CD8-positive, alpha-beta T cell (primary cell): ENCODE measurements at places on chromosomes 5 and 9. TPM values are rescaled to one million over a fixed set of nuclear protein-coding genes. Genes with fewer than 3 reads are reported as not detected.
A peak's percentile ranks its signal among the peaks of the same experiment; 100 is the strongest.

DNA sequence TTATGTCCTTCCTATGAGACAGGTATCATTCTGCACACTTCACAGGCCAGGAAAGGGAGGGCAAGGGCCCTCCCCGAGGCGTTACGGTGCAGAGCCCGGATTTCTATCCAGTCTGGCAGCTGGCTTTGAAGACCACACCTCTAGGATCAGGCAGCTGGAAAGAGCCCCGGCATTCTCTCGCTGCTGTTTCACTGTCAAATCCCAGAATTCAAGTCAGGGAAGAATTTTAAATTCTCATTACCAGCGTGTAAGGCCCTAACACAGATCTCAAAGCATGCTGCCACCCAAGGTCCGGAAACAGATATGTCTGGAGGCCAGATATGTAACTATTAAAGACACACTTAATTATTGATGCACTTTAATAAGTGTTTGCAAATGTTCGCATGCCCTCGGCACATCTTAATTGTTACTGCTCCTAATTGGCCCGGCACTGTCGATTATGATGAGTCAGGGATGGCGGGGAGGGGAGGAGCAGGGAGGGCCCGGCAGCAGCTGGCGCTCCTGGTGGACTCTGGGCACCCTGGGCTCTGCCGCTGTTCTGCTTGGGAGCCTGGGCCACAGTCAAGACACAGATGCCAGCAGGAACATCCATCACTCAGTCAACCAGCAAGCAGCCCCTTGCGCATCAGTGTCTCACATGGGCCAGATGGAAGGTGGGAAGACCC, 76.3 kb upstream of the BARHL1 start:
- no peak for DNase-seq

- no peak for DNase-seq
Observed at GRCh38 chr5:132525299-132525724, 18.0 kb downstream of the IL5 start.

DNA sequence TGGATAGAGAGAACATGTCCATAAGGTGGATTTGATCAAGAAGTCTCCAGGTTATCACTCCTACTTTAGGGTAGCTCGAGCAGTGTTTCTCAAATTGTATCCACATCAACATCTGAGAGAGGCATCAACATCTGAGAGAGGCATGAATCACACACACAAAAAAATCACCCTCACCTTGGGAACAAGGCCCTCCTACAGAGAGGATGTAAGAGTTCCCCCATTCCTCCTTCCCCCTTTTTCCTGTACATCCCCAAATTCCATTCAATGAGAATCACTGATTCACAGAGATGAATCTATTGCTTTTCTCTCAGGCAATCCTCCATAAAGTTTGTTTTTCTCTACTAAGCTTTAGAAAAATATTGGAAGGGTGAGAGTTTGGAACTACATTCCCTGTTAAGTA, 233.4 kb upstream of the CDH6 start:
- DNase-seq = no peak

- no peak for DNase-seq
Observed at GRCh38 chr5:52579391-52579790, 208.3 kb upstream of the ITGA1 start.

DNA sequence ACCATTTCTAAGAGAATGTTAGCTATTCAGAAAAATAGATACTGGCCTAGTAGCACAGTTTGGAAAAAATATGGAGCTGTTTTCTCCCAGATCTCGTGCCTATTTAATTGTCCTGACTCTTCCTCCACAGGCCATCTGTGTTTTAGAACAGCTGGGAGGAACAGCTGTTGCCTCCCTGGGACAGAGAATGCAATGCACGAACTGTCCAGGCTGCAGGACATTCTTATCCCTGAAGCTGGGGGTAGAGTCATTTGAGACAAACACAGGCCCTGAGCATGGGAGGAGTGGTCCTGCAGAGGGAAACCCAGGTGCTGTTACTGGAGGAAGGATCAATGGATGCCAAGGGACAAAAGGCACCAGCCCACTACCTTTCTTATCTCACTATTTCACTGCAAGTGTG, 20.9 kb upstream of the SPARC start:
- DNase-seq = no peak

DNA sequence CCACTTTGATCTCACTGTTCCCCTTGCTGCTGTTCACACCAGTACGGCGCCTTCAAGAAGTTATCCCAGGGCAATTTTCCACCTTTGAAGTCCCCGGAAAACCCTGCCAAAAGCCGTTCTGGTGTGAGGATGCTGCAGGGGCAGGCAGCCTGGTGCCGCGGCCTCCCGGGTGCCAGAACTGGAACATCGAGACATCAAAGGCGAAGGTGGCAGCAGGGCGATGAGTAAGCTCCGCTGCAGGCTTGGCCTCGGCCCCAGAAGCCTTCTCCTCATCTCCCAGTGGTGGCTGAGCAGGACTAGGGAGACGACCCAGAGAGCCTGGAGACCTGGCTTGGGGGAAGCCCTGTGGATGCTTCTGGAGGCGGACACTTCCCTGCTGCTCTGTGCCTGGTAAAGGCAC, 115.3 kb upstream of the MSX2 start:
- no peak for DNase-seq

DNA sequence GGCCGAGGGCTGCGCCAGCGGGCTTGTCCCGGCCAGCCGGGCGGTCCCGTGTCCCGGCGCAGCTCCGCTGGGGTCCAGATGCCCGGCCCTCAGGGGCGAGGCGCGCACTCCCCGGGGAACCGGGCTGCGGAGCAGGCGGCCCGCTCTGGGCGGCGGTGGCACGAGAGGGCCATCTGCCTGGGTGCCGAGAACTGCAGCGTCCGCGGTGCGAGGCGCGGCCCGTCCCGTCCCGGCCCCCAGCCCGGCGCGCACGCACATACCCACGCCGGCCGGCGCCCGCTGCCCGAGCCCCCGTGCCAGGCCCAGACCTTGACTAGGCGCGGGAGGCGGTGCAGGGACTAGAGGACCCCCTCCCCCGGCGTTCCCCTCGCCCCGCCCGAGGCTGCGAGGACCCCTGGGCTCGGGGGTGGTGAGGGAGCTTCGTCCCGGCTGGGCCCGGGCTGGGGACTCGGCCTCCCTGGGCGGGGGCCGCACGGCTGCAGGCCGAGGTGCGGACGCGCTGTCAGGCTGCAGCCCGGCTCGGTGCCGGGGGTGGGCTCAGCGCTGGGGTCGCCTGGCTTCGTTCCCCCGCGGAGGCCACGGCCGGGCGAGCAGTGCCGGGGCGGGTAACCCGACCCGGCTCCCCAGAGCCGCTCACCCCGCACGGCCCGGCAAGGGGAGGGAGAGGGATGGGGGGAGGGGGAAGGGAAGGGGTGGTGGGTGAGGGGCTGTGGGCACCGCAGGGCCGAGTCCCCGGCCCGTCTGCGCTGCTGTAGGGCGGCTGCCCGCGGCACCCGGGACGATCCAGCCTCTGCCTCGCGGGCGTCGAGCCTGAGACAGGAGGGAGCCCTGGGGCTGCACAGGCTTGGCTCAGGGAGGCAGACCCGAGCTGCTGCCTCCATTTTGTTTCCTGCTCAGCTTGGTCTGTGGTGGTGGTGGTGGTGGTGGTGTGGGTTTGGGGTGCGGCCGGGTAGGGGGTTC, 1.2 kb upstream of the NSD1 start:
- DNase-seq = peak; percentile 31

DNA sequence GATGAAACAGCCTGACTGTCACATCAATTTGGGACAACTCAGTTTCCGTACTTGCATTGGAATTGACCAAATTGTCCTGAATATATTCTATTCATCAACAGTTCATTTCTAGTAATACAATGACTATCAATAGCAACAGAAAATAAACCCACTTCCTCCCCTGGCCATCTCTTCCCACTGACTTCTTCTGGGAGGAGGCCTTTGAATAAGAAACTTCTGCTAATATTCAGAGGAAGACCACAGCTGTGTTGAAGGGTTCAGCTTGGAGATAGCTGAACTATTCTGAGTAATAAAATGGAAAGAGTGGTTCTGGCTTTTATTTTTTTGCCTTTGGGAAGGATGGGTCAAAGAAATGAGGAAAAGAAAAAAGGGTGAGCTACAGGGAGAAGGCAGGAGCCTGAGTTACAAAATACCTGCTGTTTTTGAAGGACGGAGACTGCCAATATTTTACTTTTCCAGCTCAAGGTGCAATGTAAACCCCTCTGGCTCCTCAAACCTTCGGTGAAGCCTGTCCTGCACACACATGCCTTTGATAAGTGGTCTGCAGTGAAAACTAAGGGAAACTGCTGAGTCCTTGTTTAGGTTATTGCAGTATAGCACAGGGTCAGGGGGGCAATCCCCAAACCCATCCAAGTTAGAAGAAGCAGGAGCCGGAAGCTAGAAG, 29.9 kb downstream of the FYB1 start:
- no peak for DNase-seq

- DNase-seq = no peak
Observed at GRCh38 chr9:114233491-114234185, 78.3 kb downstream of the COL27A1 start.

DNA sequence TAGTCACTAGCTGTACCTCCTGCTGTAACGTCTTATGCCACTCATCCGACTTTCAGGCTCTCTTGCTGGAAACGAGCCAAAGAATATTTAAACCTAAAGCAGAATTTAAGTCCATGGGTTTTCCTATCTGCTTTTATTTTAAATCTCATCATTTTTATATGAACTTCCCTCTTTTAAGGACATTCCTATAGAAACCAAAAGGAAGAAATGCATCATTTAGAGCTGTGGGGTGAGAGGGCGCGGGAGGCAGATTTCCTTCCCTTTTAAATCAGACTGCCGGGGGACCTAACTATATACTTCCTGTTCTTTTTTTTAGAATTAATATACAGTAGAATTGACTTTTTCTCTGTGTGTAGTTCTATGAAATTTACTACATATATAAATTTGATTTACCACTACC, 468.8 kb downstream of the BNC2 start:
- no peak for DNase-seq

DNA sequence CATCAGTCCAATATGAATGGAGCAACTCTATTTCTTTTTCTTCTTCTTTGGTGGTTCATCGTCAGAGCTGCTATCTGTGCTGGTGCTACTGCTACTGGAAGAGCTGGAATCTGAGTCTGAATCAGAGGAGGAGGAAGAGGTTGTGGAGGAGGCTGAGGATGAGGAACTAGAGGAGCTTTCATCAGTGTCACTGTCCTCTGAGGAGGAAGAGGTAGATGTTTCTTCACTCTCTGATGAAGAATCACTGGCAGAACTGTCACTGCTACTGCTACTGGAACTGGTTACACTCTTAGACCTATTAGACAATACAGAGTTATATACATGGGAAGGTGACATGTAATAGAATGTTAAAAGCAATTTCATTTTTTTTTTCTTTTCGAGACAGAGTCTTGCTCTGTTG, 27.8 kb downstream of the ZCCHC10 start:
- no peak for DNase-seq

CER1 gene
- not detected for total RNA-seq

NSD1 gene
- 75.2 TPM for total RNA-seq

DNA sequence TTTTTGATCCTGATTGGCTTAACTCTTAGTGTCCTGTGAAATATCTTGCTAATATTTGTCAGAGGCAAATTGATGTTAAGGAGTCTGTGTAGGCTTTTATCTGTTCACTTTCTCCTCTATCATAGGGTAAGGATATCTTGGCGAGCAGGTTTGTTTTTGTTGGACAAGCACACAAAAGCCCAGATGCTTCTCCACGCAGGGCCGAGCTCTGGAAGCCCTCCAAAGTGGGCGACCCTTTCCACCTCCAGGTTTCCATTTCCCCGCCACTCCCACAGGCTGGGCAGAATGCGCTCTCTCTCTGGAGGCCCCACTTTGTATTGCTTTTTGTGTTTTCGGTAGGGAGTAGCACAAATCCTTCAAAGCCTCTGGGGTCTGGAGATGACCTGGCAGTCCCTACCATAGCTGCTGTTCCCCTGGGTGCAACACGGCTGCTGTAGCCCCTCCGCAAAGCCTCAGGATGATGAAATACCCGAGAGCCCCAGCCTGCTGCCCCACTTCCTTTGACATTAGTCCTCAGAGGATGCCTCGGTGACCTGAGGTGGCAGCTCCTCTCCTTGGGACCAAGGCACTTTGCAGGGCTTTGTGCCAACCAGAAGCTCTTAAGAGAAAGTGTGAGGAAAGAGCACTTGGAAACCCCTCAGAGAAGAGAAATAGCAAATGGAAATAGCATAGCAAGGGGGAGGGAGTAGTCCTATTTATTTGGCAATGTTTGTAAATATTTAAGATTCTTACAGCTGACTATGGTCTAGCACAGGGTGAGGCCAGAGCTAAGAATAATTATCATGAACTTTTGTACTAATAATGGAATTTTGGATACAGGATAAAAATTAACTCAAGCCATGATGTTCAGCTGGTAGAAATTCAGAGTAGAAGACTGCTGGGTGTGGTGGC, 122.8 kb downstream of the ARHGEF28 start:
- no peak for DNase-seq

DNA sequence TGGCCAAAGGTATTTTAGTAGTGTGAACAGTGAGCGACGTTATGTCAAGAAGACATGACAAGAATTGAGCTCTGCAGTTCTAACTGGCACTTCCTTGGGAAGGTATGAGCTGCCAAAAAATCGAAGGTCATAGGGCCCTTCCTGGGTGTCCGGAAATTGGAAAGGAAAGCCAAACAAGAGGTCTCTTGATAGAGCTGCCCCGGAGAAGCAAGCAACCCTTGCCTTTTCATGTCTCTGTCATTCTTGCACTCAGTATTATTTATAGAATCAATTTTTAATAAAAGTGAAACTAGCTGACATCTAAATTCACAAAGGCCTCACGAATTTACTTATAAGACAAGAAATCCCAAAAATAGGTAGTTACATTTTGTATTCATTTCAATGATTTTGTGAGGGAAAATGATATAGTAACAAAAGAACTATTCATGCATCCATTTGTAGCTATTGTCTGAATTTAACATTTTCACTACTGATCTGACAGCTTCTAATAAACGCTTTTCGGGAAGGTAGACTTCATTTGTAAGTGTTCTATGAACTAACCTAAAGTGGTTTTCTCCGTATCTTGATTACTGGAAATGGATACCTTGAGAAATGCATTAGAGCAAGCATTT, 113.8 kb upstream of the VCAN start:
- no peak for DNase-seq

DNA sequence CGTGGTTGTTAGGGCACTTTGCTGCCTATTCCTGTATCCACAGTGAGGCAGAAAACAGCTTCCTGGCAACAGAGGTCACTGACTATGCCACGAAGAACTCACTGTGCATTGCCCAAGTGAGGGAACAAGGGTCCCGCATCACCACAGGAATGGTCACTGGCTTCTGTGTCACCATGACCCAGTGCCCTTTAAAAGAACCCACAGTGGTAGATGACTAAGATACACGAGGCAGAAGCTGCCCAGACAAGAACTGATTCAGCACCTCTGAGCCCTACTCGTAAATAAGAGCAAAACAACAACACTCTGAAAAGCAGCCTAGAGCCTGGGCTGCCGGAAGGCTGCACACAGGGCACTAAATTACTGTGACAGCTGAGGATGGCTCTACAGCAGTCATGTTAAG, 236.6 kb upstream of the RASEF start:
- DNase-seq = no peak

DNA sequence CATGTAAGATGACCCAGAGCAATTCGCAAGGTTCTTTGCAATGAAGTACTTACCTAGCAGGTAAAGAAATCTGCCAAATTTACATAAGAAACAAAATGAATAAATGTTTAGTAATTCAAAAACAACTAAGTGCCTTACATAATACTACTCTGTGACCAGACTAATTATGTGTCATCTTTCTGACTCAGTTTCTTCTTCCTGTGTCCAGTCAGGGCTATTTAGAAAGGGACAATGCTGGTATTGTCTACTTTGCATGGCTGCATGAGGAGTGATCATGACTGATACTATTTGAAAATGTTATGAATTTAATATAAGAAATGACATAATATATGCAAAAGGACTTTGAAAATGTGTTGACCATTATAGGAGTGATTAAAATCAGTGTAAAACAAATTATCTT, 210.0 kb downstream of the TMEM161B start:
- no peak for DNase-seq

PCDH12 gene
- not detected for total RNA-seq

GRCh38 chr5:179819296-179820126, 1.2 kb upstream of the SQSTM1 start:
- DNase-seq = peak; percentile 66
